ENCODE measurements at places on chromosomes 3 and 15.

- no peak for DNase-seq
Observed at GRCh38 chr3:58013973-58014649, 5.9 kb downstream of the FLNB start.

DNA sequence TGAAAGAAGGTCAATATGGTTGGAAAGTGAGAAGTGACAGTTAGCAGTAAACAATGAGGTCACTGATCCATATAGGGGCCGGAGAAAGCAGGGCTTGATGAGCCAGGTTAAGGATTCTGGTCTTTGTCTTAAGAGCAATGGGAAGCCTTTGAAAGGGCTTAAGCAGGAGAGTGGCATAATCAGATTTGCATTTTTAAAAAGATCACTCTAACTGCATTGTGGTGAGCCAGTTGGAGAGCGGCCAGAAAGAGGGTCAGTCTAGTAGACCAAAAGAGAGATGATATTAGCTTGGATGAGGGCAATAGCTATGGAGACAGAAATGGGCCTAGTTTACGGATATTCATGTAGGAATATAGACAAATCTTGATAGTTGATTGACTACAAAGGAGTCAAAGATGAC lies 46.6 kb downstream of the CPNE4 start:
- no peak for DNase-seq

GRCh38 chr15:62343397-62343796 lies 178.3 kb upstream of the C2CD4B start:
- DNase-seq = no peak

GRCh38 chr15:82146990-82147461 lies 101.2 kb upstream of the MEX3B start:
- DNase-seq = no peak

DNA sequence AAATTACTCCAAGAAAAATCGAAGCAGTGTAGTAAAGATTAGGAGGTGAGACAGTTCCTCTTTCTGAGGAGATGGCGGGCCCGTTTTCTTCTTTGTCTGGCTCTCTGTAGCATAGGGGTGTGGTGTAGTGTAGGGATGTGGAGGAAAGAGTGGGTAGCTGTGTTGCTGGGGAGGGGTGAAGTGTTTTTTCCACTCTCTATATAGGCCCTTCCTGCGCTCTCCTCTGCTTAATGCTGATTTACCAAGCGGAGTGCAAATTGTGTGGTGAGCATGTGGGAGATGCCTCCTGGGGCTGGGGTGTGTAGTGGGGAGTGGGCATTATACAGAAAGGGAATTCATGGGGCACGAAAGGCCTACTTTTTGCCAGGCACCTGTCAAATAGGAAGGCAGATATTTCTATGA lies 94.9 kb downstream of the ST6GAL1 start:
- peak; percentile 22 for DNase-seq

DNA sequence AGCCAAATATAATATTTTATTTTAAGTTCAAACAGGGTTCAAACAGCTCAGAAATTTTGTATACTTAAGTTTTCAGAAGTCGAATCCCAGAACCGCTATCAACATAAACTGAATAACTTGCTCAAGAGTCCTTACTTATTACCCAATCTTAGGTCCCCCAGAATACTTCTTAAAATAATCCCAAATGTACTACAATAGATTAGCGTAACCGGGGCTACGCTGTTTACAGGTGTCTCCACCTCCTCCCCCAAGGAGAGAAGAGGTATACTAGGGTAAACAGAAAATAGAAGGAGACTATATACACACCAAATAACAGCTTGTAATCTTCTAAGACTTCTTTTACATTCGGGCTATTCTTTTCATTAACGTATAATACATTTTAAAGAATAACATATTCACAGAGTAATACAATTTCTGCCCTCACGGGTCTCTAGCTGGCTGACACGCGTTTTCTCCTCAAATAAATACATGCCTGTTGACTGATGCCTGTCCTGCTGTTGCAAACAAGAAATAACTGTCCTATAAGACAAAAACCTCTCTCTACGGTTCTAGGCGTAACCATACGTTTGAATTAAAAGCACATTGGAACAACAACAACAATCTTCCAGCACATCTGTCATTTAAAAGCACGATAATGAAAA lies 1.3 kb downstream of the DENND4A start:
- no peak for DNase-seq

DNA sequence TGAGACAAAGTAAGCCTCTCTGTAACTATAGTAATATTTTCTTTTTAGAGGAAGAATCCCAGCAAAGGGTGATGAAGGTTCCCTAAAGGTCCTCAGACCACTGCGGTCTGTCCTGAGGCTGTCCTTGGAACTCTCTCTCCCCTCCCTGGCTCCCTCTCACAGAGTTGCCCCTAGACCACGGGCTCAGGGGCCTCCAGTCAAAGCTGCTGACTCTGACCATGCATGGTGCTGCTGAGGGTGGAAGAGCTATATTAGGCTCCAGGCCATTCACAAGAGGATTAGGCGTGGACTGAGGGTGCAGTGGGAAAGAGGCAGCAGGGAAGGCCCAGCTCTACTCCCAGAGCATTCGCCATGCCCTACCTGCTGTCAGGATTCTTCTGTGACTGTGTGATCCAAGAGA lies 14.6 kb downstream of the CAPN3 start:
- DNase-seq = no peak

DNA sequence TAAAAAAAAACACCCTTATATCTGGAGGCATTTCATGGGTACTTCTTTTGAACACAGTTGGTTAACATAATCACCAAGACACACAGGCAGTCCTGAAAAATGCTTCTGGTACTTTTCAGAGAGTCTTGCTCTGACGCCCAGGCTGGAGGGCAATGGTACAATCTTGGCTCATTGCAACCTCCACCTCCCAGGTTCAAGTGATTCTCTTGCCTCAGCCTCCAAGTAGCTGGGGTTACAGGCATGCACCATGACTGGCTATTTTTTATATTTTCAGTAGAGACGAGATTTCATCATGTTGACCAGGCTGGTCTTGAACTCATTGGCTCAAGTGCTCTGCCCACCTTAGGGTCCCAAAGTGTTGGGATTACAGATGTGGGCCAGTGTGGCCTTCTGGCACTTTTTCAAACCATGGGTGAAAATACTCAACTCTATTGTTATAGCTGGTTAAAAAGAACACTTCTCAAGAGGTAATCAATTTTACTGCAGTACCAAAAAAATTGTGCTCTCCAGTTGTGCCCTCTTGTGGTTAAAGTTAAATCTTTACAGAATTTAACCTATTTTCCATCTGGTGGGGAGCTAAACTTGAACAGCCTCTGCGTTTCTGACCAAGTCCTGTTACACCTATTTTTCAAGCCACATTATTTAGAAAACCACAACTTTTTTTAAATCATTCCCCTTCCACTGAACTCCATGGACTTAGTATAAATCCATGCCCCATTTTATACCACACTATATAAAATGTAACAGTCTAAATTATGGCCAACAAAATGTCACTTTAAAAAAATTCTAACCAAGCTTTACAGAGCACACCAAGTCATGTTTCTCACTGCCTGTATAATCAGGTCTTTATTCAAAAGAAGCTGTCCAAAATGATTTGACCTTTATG lies 1.2 kb upstream of the SNAPC5 start:
- no peak for DNase-seq

DNA sequence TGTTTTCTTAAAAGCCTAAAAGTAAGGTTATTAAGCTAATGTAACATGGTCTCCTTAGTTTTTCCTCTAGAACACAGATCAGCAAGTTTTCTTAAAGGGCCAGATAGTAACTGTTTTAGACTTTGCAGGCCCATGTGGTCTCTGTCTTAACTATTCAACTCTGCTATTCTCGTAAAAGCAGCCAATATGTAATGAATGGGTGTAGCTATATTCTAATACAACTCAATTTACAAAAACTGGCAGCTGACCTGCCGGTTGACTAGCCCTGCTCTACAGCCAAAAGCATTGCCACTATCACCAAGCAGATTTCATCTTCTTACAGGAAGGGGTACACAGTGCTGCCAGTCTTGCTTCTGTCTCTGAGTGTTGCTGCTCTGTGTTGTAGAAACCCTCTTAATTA lies 27.4 kb downstream of the KCNMB3 start:
- no peak for DNase-seq

DNA sequence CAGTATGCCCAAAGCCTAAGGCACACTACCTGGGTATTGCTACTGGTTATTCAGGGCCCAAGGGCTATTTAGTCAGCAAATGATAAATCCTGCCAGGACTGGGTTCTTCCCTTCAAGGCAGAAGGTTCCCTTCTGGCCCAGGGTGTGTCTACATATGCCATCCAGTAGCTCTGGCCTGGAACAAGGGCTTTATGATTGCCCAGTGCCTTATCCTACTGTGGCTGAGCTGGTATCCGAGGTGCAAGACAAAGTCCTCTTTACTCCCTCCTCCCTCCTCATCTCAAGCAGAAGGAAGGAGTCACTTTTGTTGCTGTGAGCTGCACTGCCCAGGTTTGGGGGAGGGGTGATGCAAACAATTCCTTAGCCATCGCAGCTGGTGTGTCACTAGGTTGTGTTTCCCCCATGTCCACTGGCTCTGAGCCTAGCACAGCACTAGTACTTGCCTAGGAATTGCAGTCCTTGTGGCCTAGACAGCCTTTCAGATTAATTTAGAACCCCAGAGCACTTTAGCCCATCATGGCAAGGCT lies 221.8 kb upstream of the TGFBR2 start:
- no peak for DNase-seq

GRCh38 chr3:99768126-99768525 lies 49.5 kb upstream of the CMSS1 start:
- no peak for DNase-seq

DNA sequence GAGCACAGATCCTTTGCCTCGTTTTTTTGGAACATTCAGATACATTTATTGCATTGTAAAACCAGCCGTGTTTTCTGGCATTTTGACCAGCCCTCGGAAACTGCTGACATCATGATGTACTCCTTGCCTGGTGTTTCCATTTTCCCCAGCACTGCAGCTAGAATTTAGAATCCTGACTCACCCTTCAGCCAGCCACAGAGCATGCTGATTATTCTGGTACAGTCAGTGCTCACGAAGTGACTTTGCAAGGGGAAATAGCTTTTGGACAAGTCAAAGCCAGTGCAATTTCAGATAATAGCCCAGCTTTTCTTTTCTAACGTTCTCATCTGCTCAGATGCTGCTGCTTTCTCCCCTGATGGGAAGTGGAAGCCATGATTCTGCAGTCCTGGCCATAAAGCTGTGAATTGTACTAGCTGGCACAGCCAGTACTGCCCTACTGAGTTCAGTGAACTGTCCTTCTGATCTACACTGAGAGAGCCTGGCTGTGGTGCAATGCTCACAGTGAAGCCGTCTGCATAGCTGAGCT lies 12.1 kb upstream of the CNBP start:
- DNase-seq = no peak

- no peak for DNase-seq
Observed at GRCh38 chr3:16300307-16300706, 35.3 kb downstream of the OXNAD1 start.

- no peak for DNase-seq
Observed at GRCh38 chr3:105278688-105279087, 88.0 kb upstream of the ALCAM start.

DNA sequence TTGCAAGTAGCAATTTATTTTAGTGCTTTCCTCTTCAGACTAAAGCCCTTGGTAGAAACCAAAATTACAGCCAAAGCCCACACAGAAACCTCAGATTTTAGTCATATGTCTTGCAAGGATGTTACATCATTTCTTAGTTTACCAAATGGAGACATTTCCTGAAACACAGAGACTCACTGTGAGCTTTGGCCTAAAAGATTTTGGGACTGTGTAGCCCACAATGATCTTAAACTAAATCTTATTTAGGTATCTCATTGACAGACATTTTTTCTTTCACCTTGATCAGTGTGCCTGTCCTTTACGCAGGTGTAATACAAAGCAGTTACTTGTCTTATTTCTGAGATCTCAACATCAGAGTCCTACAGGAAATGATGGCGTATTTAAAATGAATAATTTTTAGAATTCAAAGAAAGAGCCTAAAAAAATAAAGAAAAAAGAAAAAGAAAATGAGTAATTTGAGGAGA lies 27.8 kb upstream of the AP4E1 start:
- DNase-seq = no peak

DNA sequence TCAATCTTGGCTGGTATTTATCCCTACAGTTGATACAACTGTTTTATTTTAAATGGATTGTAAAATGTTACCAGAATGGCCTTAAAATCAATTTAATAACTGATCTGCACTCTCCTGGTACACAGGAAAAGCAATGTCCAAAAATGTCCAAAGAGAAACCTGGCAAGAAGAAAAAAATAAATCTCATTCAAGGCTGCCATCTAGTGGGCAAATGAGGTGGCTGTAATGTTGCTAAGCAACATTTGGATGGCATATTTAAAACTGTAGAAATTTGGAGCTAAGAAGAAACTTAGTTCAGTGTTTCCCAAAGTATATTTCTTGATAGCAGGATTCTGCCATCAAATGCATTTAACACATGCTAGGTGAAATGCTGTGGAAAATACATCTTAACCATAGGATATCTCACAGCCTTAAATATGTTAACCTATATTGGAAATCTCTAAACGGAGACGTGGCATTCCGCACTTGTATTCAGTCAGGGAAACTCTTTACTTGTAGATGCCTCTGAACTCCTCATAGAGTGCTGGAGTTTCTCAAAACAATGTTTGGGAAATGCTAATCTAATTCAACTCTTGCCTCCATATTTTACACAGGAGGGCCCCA lies 216.8 kb downstream of the ERC2 start:
- no peak for DNase-seq

- no peak for DNase-seq
Observed at GRCh38 chr3:10240799-10241198, 7.5 kb upstream of the TATDN2 start.

DNA sequence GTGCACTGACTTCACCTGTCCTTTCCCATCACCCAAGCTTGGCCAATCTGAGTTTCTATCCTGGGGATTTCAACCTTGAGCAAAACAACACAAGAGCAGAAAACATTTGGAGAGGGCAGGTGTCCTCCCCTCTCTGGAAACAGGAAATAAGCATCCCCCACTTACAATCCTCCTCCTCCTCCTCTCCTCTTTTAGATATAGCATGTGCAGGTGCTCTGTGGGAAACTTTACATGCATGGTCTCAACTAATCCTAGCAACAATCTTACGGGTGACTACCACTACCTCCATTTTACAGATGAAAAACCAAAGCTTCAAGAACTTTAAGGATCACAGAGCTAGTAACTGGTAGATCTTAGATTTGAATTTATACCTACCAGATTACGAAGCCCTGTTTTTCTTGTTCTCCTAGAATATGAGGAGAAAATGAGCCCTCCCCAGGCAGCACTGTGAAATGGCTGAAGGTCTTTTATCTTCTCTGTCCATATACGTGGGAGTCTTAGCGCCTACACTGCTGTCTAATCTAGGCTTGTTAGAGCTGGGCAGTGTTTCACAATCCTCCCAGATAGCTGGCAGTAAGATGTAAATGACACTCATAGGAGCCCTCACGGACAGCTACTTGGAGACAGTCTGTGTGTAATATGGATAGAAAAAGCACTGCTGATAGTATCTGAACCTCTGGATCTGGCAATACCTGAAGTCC lies 301.2 kb upstream of the PROK2 start:
- DNase-seq = no peak

Data from activated CD8-positive, alpha-beta memory T cell treated with anti-CD3 and anti-CD28 coated beads for 1 hour (primary cell).